Neural progenitor cell (in vitro differentiated cells): ENCODE measurements at places on chromosomes 13 and 19. TPM values are rescaled to one million over a fixed set of nuclear protein-coding genes. Genes with fewer than 3 reads are reported as not detected.
A peak's percentile ranks its signal among the peaks of the same experiment; 100 is the strongest.

GRCh38 chr13:99974296-99974938 is 2.9 kb upstream of the ZIC5 start:
- peak; percentile 41 for DNase-seq

DNA sequence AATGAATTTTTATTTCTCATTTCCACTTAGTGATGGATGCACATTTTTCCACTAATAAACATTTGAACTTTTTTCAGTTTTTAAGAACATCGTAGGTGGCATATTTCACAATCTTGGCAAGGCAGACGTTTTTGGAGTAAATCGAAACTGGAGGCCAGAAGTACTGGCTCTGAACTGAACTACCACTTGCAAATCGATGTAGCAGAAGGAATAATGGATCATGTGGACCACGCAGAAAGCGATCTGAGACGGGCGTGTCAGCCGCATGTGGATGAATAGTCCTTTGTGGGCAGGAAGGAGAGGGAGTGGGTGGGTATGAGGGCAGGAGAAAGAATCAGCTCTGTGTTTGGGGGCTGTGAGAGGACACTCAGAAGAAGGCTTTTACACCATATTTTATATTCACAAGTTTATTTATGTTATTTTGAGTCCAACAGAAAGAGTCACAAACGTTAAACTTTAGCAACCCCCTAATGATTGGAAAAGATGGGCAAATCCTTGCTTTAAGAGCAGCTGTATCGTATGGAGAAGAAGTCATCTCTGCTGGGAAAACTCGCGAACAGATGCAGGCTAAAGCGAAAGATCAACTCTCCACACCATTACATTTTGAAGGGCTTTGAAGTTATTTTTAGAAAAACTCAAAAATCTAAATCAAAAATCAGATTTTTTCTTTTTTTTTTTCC is 90.5 kb downstream of the COL4A2 start:
- no peak for DNase-seq

DNA sequence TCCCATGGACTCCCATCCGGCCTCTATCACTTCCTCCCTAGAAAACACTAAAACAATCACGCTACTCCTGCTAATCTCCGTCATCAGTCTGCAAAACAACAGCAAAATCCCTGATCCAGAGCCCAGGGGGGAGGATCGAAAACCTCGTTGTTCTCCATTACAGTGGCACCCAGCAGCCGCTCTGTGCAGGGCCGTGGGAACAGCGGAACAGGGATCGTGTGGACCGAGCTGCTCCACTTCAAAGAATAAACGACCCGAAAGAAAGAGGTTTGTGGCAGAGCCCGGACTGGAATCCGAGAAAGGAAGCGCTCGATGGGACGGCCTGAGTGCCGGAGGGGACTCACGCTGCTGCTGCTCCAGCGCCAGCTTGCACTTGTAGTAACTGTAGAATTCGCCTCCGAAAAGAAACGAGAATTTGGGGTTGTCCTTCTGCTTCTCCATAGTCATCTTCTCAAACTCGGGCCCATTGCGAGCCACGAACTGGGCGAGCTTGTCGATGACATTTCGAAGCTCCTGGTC is 652 bp downstream of the CHERP start:
- DNase-seq = peak; percentile 51

- no peak for DNase-seq
Measured at GRCh38 chr19:1097810-1098176, 2.6 kb upstream of the POLR2E start.

DNA sequence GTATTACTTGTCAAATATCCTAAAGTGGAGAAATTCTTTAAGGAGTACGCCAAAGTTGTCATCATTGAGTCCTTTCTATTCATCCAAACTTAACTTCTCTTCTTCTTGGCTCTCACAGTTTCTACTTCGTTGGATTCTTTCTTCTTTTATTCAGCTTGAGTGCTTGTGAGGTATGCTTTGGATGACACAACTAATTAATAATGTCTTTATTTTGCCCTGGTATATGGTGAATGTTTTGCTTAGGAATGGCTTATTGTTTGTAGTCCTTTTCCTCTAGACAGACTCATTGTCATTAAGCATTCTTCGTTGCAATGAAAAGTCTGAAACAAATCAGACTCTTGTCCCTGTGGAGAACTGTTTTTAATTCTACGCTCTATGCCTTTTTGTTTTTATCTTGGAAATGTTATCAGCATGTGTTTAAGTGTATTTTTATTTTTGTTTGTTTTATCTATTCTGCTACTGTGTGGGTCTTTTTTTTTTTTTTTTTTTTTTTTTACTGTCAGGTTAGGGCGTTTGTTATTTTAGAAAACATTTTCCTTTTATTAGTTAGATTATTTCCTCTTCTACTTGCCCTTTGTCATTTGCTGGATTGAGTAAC is 471.5 kb downstream of the GPC6 start:
- peak; percentile 35 for DNase-seq

- peak; percentile 86 for DNase-seq
Measured at GRCh38 chr19:2315818-2316353, 7.9 kb upstream of the LINGO3 start.

The GGACT gene
- 1.3 and 3.6 TPM in 2 replicates for total RNA-seq

GRCh38 chr19:403221-404027 is 5.5 kb downstream of the C2CD4C start:
- no peak for DNase-seq

DNA sequence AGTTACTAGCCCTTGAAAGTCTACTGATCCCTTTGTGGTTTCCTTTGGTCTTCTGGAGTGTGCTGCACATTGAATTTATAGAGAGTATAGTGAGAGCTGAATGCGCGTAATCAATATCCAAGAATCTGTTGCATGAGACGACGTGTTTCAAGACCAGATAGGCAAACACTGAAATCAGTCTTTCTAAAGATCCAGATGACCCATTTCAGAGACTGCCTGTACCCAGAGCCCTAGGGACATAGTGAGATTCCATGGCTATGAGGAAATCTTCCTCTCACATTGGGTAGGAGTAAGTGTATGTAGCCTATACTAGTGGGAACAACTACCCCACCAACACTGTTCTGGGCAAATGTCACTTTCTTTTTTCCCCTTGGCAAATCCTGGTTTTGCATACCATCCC is 48.6 kb downstream of the ARHGAP35 start:
- DNase-seq = no peak

DNA sequence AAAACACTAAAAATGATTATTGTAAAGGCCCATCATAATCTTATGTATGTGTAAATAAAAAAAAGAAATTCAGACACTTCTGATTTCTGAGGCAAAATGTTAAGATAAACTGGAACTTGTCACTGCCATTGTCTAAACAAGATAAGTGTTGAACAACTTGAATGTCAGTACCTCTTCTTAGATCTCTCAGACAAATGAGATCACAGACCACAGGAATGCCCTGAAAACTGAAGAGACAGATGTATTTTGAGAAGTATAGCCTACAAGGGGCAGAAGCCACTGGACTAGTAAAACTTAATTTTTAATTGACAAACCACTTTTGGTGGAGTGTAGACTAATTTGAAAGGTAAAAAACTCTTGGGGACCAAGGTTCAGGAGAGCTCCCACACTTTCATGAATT is 375.5 kb upstream of the SLITRK5 start:
- DNase-seq = no peak

GRCh38 chr13:41641429-41641828 is 184.1 kb downstream of the RGCC start:
- no peak for DNase-seq

GRCh38 chr13:102020611-102021216 is 381.1 kb downstream of the FGF14 start:
- DNase-seq = no peak

DNA sequence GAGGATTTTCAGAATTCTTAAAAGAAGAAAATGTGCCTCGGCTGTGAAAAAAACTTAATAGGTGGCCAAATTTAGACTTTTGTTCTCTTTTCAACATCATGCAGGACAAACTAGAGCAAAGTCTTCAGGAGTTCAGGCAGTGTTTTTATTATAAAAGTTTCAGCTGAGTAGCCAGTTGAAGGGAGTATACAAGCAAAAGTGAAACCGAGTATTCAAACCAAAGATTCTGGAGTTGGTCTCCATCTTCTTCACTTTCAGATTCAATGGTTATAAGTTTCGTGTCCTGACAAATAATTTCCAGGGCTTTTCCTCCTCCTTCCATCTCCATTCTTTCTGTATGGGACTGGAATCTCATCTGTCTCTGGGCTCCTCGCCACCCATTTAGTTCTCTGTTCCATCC is 379.7 kb downstream of the GPC5 start:
- no peak for DNase-seq

The ZNF667 gene
- 8.0 and 8.6 TPM in 2 replicates for total RNA-seq

DNA sequence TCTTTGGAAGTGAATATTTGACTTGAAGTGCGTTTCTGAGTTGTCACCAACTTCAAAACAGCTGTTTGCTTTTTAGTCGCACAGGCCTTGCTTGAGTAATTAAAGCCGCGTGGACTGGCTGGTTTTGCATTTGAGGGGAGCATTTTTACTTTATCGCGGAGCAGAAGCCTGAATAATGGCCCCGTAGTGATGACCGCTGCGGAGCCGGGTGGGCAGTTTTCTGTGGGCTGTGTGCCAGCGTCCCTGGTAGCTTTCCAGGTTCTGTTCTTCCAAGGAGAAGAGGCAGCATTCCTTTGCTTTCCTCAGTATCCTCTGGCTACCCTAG is 1.1 kb downstream of the NAA16 start:
- DNase-seq = peak; percentile 19

The SIRT2 gene
- 10.9 and 15.2 TPM in 2 replicates for total RNA-seq

DNA sequence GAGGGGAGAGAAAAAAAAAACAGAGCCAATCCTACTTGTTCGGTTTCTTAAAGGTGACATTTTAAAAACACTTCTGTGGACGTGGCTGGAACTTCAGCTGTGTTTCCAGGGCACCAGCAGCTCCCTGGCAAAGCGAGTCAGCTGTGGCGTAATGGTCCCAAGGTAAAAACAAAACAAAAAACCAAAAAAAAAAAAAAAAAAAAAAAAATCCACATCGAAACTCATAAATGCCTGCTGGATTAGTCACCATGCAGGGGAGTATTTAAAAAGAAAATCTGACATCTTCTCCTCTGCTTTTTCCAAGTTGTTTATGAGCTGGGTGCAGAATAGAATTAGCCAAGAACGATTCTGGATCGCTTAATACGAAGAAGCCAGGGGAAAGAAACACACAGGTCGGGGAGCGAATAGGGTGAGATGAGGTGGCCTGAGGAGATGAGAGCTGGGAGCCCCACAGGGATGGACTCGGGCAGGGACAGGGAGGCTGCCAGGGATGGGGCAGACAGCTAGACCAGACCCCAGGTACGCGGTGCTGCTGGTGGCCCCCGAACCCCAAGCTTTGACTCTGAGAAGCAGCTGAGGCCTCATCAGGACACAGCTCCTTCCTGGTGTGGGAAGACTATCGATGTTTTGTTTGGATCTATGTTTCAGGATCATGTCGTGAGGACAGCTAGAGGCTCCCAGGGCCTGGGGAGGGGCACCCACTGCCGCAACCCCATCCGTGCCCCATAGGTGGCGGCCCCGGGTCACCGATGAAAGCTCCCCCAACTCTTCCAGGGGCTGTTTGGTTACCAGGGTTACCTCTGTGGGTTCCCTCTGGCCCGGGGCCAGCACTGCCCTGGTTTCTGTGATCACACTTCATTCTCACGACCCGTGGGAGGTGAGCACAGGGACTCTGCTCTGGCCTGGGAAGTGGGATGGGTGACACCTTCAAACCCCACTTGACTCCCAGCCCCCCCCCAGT is 3.1 kb upstream of the CTXN1 start:
- peak; percentile 75 for DNase-seq

DNA sequence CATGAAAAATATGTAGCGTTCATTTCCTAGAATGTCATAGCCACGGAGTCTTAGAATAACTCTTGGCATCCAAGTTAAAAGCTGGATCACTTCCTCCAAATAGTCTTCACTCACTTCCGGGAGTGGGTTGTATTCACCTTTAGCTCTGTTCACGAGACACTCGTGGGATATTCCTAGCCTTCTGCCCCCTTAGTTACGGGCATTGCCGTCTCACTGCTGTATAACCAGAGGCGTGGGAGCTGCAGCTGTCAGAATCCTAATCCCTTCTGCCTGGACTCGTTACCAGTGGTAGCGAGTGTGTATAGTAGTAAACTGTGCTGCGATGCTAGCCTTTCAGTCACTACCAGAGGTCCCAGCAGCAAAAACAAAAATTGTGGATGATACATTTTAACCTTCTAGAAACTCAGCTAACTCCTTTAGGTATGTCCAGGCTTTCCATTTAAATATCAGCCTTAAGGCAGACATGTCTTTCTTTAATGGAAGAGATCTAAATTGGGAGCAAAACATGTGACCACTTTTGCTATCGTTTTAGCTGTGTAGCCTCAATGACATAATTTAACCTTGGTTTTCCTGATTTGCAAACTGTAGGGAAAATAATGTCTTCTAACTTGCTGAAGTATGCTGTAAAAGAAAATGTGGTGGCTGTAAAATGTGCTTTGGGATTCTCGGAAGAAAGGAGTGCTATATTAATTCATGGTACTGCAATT is 34.1 kb downstream of the ERCC5 start:
- DNase-seq = peak; percentile 15

DNA sequence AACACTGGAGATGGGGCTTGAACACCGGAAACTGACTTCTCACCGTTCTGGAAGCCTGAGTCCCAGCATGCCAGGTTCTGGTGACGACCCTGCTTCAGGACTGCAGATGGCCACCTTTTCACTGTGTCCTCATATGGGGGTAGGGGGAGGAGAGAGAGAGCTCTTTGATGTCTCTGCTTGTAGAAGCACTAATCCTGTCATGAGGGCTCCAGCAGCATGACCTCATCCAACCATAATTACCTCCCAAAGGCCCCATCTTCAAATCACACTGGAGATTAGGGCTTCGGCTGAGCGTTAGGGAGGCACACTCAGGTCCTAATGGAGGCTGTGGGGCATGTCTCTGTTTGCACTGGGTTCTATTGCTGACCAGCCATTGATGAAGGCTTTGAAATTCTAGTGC is 255.3 kb downstream of the TEX29 start:
- DNase-seq = no peak

DNA sequence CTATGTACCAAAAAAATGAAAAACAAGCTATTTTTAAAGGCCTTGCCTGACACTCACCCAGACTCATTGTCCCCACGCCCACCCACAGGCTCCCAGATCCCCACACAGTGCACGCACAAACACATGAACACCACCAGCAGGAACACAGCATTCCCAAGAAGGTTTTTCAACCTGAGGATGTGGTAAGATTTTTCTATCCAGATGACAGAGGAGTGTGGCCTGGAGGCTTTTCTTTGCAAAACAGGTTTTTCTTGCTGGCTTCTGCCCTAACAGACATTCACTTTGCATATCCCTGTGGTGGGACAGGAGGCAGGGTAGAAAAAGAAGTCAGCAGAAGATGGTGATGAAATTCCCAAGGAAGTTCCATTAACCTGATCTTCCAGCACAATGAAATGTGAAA is 97.8 kb downstream of the KLF12 start:
- no peak for DNase-seq

DNA sequence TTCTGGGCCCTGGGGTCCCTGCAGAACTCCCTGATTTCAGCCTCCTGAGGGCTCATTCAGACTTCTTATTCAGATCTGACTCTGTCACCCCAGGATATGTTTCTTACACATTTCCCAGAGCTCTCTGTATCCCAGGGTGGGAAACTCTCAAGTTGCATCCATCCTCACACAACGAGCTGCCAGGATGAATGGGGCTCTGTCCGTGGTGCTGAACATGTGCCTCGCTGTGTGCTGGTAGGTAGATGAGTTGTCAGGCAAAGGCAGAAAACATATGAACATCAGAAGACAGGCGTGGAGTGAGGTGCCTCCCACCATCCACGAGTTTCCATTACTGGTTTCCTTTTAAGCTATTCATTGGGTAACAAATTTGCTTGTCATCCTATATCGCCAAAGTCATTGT is 11.4 kb upstream of the IGFL1 start:
- peak; percentile 89 for DNase-seq

GRCh38 chr19:6233056-6233826 is 46.5 kb downstream of the MLLT1 start:
- DNase-seq = no peak
